ENCODE measurements at places on chromosomes 16 and 17. TPM values are rescaled to one million over a fixed set of nuclear protein-coding genes. Genes with fewer than 3 reads are reported as not detected.

The YPEL2 gene
- 16.0 TPM for polyA plus RNA-seq

The CHST6 gene
- polyA plus RNA-seq, result 2.1 TPM

The CASKIN2 gene
- 20.1 TPM for polyA plus RNA-seq

The KRT24 gene
- polyA plus RNA-seq, result not detected

The KRTAP4-3 gene
- polyA plus RNA-seq, result not detected

Data from forelimb muscle (tissue), 1 donor.